Erythroblast (primary cell): ENCODE measurements at places on chromosomes 11 and 22.

GRCh38 chr11:11982975-11983374 is 25.5 kb downstream of the DKK3 start:
- no peak for DNase-seq

DNA sequence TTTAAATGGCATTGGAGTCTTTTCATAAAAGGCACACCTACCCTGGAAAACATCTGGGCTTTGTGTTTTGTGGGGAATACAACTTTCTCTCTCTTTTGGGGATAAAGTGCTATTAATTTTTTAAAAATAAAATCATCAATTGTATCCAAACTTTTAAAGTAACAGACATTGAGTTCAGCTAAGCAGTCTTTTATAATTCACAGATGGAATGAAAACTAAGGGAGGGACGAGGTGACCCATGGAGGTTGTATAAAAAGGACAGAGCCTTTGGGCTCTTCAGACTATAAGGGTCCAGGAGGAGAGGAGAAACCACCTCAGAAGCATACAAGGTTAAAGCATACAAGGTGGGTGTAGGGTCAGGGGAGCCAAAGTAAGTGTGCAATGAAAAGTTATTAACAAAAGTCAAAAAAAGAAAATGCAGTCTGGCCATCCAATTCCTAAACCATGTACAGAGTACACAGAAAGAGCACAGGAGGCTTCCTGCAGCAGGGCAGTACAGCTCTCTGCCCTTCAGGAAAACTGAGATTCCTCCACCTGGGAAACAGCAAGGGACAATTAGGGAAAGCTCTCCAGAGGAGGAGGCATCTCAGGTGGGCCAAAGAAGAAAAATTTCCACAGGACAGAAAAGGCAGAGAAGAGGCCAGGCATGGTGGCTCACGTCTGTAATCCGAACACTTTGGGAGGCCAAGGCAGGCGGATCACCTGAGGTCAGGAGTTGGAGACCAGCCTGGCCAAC is 10.5 kb downstream of the KLHL22 start:
- no peak for DNase-seq

DNA sequence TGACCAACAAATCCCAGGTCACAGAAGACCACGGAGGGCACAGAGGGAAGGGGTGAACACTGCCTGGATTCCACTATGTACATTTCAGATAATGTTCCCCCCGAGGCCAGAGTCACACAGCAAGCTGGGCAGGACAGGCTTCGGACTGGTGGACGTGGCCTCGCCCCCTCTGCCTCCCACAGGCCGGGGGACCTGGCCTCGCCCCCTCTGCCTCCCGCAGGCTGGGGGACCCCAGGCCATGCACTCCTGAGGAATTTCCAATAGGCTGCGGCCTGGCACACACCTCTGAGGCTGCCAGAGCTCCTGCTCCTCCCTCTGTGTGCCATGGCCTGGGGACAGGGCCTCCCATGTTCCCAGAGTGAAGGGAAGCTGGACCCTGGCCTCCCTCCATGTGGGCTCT is 1352.8 kb downstream of the BRD1 start:
- DNase-seq: no peak

GRCh38 chr11:83044958-83045712 is 26.6 kb downstream of the RAB30 start:
- no peak for DNase-seq

DNA sequence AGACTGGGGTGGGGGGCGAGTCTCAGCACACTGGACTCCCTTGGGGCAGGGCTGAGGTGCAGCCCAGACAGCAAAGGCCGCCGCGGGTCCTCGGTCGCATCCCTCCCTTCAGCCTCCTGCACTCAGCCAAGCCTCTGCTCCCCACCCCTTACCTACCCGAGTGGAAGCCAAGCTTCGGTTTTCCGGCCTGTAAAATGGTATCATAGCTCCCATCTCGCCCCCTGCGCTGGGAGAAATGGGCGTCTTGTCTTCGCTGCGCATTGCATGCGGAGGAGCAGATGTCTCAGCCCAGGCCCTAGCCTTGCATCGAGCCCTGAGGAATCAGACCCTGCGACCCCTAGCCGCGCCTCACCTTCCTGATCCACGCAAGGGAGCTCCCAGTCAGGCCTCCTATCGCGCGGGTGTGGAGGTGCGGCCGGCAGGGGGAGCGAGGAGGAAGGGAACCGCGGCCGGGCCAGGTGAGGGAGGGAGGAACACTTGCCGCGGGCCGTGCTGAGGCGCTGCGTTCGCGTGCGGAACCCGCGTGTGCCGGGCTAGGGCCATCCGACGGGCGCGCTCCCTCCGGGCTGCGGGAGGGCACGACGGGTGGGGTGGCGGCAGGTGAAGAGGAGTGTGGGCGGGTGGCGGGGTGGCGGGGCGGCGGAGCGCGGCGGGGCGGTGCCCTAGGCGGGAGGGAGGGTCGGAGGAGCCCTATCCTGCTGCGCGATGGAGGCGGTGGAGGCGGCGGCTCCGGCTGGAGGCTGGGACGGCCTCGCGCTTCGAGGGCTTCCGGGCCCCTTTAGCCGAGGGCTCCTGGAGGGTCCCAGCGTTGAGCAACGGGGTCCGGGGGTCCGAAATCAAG is 4.1 kb upstream of the TBX1 start:
- DNase-seq: peak; percentile 14

GRCh38 chr11:101860696-101861427 is 53.9 kb upstream of the CEP126 start:
- peak; percentile 9 for DNase-seq

DNA sequence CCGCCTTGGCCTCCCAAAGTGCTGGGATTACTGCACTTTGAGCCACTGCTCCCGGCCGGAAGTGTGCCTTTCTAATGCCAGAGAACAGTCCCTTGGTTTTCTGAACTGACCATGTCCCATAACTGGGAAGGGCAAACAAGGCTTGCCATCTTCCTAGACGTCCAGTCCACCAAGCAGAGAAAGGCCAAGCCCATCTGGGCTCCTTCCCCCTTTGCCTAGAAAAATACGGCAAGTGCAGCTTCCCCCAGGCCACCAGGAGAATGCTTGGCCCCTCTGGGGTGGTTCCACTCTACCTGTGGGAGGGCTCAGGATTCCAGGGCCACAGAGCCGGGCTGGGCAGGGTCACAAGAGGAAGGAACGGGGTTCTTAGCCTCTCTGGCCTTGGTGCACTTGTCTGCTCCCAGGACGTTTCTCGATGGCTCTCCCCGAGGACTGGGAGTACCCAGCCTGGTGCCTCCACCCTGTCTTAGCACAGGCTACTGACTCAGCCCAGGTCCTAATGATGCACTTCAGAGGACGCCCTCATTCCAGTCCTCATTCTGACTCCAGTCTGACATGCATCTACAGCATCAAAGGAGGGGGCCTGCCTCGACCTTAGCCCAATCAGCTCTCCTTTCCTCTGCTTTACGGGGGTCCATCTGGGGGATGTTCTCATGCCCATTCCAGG is 1.2 kb downstream of the USP2 start:
- DNase-seq: no peak
